LHCN-M2 (cell line): ENCODE measurements at places on chromosomes 13 and 19. TPM values are rescaled to one million over a fixed set of nuclear protein-coding genes. Genes with fewer than 3 reads are reported as not detected.

Gene KCTD15
- total RNA-seq = 8.7 and 12.3 TPM in 2 replicates

Gene PLK5
- total RNA-seq = not detected in 2 replicates

GRCh38 chr13:109986851-109987250 is 200.5 kb upstream of the IRS2 start:
- DNase-seq = no peak

DNA sequence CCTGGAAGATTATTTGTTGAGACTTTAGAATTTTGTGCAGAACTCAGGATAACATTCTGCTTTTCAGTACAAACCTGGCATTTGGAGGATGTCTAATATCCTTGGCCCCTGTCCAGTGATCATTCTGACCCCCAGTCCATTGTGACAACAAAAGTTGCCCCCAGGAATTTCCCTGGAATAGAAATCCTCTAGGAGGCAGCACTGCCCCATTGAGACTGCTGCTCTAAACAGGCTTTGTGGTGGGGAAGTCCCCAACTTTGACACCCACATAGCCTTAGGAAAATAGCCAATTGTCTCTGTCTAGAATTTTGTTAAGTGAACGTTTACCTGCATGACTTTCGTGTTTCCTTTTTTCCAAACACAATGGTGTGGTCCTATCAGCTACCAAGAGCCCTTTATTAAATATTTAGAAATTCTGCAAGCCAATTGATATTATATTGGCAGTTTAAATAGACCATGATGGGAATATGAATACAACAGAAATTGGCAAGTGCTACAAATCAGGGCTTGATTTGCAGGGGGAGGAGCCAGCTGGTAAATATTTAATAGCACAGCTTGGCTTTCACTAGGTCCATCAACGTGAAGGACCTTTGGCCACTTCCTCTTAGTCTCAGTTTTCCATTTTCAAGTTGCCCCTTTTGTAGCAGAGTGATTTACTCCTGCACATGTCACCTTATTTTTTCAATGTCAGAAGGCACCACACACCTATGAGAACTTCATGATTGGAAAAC is 451.7 kb downstream of the EFNB2 start:
- peak; percentile 70 for DNase-seq
